Skin of body (tissue), 3 donors: ENCODE measurements at places on chromosomes 7 and 10. TPM values are rescaled to one million over a fixed set of nuclear protein-coding genes. Genes with fewer than 3 reads are reported as not detected.

The COL17A1 gene
- 128 TPM for total RNA-seq

The HOXA5 gene
- total RNA-seq, result 4.7 TPM

DNA sequence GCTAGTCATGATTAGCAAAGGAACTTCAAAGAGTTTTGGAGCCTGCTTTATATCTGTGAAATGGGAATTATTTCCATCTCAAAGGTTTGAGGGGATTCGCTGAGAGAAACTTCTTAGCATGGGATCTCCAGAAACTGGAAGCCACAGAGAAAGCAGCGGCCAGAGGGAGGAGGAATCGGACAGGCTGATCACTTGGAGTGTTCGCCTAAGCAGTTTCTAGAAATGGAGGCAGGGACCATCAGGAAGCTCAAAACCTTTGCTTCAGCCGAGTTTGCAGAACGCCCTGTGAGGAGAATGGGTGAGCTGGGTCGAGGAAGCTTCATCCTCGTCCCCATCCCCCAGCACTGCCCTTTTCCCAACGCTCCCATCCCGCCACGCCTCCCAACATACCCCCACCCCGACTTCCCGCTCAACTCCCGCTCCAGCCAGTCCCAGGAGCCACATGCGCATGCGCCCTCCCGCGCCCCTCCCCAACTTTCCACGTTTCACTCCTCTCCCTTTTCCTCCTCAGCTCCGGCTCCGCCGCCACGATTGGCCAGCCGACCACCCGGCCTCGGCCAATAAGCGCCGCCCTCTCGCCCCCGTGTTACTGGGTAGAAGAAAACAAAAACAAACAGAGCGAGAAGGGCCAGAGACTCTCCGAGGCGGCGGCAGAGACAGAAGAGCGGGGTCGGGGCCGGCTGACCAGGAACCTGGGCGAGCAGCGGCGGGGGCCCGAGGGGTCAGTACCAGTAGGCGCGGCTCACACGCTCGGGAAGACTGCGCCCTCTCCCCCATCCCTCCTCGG lies at the start of gene PDCD4:
PDCD4 (plus strand) TSS at position 631 of the 787 bp plus-strand sequence. CDS start 4,100 bp downstream, outside the sequence.
- peak; percentile 99 for DNase-seq

The IFIT1B gene
- total RNA-seq, result 4.9 TPM

GRCh38 chr10:84551437-84552120 lies 223.2 kb downstream of the CCSER2 start:
- no peak for DNase-seq

The INSYN2A gene
- total RNA-seq, result 0.30 TPM

- no peak for DNase-seq
Measured at GRCh38 chr10:112752288-112752687, 197.8 kb upstream of the TCF7L2 start.

- DNase-seq, result no peak
Measured at GRCh38 chr7:4383584-4383983, 298.5 kb upstream of the FOXK1 start.

DNA sequence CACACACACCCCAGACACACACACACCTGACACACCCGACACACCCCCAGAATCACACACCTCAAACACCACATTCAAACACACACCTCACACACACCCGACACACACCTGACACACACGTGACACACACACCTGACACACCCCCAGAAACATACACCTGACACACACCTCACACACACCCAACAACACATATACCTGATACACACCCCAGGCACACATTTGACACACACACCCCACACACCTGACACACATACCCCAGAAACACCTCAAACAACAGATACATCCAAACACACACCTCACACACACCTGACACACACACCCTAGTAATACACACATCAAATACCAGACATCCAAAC lies 652 bp upstream of the CALY start:
- no peak for DNase-seq

- no peak for DNase-seq
Measured at GRCh38 chr10:11831520-11831951, 8.4 kb downstream of the PROSER2 start.

The STEAP1 gene
- 16.3 TPM for total RNA-seq

DNA sequence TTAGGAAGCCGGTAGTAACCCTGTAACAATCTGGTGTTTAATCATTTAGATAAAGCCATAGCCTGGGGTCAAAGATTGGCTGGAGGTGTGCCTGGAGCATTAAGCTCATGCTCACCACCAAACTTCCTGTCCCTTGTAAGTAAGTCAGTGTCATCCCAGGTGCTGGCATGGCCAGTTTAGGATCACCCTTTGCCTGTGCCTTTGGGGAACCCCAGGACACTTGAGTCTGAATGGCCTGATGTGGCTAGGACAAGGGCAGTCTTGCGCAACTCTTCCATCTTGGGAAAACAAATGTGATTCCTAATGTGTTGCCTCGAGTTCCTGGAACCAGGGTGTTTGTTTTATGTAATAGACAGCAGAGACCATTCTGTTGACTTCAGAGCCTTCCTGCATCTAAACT lies 154.8 kb downstream of the GRK5 start:
- no peak for DNase-seq

The SH2B2 gene
- 2.0 TPM for total RNA-seq

The NDUFB2 gene
- 77.3 TPM for total RNA-seq

GRCh38 chr10:116800286-116800929 lies 48.9 kb upstream of the ENO4 start:
- no peak for DNase-seq

- DNase-seq, result no peak
Measured at GRCh38 chr7:158824028-158824427, 5.3 kb downstream of the ESYT2 start.

DNA sequence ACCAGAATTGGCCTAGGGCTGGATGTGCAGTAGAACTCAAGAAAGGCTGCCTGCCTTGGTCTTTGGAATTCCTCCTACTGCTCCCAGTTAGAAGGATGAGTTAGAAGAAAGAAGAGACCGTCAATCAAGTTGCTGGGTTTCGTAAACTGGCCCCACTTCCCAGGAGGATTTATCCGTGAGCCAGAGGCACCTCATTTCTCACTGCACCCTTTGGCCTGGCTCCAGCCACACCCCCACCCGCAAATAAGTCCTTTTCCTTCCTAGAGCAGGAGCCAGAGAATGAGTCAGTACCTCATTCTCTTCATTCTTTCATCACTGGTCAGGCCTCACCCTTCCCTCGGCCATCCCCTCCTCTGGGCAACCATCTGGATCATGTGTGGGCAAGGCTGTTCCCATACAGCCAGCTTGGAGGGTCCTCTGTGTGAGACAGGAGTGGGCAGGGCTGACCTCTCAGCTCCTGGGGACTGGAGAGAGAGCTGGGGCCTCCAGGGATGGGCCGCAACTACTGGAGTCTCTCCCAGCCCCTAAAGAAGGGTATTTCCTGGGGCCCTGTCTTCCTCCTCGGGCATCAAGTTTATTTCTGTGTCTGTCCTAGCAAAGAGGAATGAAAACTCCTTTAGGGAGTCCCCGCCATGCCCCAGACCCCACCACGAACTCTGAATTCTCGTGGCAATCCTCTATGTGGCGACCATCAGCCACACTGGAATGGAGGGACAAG lies 87.2 kb upstream of the DUSP5 start:
- DNase-seq, result no peak

GRCh38 chr7:124752310-124752709 lies 13.3 kb downstream of the GPR37 start:
- no peak for DNase-seq

DNA sequence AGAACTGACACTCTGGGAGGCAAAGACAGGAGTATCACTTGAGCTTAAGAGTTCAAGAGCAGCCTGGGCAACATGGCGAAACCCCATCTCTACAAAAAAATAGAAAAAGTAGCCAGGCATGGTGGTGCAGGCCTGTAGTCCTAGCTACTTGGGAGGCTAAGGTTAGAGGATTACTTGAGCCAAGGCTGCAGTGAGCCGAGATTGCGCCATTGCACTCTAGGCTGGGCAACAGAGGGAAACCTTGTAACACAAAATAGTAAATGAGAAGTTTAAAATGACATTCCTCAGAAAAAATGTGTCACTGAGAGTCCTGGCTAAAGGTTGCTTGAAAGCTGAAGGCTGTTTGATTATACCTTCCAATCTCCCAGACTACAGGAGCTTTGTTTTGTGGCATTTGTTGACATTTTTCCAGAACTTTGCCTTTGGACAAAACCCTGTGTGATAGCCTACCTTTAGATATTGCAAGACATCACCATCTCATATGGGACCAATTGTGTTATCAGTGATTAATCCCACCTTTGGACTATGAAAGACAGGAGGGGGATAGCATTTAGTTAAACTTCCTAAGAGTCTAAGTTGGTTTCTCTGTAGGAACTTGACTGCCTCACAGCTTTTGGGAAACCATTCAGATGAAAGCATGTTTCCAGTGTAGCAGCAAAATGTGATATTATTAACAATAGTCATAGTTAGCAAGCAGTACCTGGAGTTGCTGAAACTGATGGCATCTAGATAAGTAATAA lies 5.3 kb downstream of the TNKS2 start:
- DNase-seq, result no peak

- no peak for DNase-seq
Measured at GRCh38 chr7:127066974-127067373, 185.8 kb downstream of the GRM8 start.

- DNase-seq, result peak; percentile 6
Measured at GRCh38 chr7:85600395-85600794, 413.5 kb upstream of the SEMA3D start.

- no peak for DNase-seq
Measured at GRCh38 chr10:15118615-15119014, 21.5 kb downstream of the RPP38 start.

DNA sequence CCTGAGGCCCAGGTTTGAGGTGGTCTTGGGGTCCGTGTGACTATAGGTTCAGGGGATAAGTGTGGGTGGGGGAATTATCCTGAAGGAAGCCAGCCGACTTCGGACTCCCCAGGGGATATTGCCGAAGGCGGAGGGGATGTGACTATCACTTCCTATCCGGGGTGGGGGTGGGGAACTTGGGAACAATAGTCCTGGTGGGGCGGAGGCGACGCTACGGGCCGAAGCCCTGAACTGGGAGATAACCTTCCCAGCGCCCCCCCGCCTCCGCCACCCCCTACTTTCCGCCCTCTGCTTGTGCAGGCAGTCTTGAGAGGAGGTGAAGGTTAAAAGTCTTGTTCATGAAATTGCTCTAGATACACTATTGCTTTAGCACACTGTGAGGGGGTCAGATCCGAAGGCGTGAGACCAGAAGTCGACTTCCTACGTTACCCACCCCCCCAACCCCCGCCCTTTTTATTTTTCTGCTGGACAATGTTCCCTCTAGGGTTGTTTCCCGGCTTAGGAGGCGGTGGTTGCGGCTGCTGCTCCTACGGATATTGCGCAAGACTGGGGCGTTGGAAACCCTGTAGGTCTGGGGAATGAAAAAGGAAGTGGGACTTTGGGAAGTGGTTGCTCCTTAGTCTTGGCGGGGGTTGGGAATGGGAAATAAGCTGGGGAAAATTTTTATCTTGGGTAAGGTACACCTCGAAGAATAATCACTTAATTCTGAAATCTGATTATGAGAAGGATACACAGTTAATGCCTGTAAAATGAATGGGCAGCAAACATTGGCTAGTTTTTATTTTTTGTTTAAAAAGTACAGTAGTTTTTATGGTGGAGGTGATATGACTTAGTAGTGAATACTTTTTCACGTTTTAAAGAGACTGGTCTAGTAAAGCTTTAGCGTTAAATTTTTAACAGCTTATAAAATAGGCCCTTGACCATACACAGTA lies 1.5 kb downstream of the PTPN12 start:
- DNase-seq, result peak; percentile 82

GRCh38 chr10:97849103-97849686 lies 448 bp upstream of the GOLGA7B start:
- no peak for DNase-seq

The KCNK18 gene
- not detected for total RNA-seq

- DNase-seq, result peak; percentile 74
Measured at GRCh38 chr10:88920986-88921593, 31.5 kb downstream of the ACTA2 start.

- DNase-seq, result peak; percentile 24
Measured at GRCh38 chr7:137439829-137440825, 96.6 kb upstream of the PTN start.

GRCh38 chr10:115985786-115986185 lies 287.2 kb downstream of the GFRA1 start:
- no peak for DNase-seq

- DNase-seq, result no peak
Measured at GRCh38 chr10:98128802-98129201, 5.7 kb upstream of the R3HCC1L start.

The PKD2L1 gene
- total RNA-seq, result not detected

GRCh38 chr7:117069379-117069778 lies 116.1 kb downstream of the ST7 start:
- no peak for DNase-seq

DNA sequence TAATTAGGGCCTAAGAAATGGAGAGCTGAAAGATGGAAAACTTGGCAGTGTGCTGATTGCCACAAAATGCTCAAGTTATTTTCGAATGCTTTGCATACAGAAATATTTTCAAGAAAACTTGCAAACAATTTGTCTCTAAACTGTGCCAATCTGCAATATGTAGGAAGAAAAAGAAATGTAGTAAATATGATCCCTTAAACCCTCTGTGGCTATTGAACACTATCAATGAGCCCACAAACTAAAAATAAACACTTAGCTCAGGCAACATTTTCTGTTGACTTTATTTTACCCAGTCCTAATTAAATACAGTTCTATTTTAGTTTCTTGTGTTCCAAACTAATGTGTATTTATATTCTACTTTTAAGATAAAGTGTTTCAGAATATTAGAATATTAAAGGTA lies 342.1 kb downstream of the SEMA3D start:
- DNase-seq, result peak; percentile 25

DNA sequence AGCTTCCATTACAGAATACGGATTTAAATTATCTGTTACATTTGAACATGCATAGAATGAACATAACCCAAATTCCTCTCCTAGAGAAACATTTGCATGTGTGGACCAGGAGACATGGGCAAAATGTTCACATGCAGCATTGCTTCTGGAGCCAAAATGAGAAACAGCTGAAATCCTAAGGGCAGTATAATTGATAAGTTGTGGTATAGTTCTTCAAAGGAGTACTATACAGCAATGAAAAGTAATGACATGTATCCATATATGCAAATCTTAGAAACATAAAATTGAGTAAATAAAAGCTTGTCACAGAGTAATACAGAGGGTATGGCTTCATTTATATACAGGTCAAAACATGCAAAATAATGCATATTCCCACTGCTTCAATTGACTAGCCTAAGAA lies 77.1 kb downstream of the RAB11FIP2 start:
- DNase-seq, result no peak

The IMMP2L gene
- 23.9 TPM for total RNA-seq

The UPK3BL2 gene
- total RNA-seq, result 16.2 TPM

- DNase-seq, result no peak
Measured at GRCh38 chr7:34354899-34355298, 303.1 kb upstream of the NPSR1 start.

DNA sequence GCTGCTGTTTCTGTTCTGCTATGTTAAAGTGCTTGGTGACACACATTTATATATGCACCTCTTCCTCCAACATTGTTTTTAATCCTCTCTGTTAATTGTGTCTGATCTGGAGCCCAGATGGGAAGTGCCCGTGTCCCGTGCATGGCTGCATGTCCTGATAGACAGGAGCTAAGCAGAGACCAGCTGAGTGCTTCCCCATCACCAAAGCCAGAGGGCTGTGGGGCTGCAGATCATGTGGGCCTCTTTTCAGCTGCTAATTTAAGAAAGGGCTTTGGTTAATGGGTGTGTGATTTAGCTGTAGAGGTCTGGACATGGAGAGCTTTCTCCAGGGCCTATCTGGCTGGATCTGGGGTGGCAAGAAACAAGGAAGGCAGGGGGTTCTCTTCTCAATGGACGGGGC lies 96.5 kb upstream of the NPS start:
- DNase-seq, result no peak
